NCI-H1092 (cell line): ENCODE measurements at places on chromosomes 3 and 15.
A peak's percentile ranks its signal among the peaks of the same experiment; 100 is the strongest.

DNA sequence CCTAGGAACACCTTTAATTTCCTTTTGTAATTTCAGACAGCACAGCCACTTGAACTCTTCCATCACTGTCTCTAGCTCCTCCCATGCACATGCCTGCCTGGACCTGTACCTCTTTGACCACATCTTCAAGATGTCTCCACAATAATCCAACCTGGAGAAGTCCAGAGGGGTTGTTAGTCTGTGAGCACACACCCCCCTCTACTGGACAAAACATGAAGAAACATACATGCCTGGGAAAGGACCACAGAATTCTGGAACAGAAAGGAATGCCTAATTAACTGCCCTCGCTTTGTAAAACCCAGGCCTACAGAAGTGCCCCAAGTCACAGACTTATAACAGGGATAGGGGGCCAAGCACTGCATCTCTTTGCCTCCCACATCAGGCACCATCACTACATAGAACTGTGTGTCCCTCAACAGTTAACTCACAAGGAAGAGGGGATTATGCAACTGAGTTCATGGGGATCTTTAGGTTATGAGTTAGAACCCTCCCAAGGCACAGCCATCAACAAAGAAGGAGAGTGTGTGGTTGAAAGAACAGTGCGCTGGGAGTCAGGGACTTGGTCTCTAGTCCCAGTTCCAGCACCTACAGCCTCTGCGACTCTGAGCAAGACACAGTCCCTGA, 61.7 kb downstream of the FMN1 start:
- peak; percentile 21 for DNase-seq

DNA sequence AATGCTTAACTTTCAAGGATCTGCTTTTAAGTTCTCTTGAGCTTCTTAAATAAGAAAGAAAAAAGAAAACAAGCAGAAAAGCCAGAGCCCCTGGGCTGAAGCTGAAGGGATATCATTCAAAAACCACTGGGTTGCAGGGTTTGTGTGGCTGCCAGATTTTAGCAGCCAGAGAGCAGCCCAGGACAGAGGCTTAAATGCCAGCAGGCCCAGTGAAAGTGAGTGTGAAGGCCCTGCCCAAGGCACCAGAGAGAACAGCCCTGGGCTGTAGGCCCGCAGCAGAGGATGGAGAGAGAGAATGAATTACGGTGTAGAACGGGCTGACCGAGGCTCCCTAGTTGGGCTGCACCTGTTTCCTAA, 106.3 kb upstream of the BOC start:
- no peak for DNase-seq

DNA sequence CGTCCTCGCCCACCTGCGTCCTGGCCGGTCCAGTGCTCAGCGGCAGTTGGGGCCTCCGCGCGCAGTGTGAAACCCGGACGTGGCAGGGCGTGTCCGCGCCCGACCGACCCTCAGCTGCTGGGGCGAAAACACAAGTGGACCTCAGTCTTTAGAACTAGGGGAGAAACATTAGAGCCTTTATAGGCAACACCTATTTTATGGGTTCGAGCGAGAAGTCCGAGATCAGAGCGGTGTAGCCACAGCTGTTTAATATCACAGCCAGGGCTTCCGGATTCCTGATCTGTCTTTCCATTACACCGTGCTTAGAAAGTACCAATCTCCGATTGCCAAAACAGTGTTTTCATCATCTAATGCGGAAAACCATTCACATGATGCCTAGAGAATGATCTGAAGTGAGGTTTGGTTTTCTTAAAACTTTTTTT, 506 bp downstream of the RAD51 start:
- DNase-seq, result no peak

- DNase-seq, result no peak
These were observed 497.6 kb downstream of the NTRK3 start for GRCh38 chr15:87758794-87759418.

- no peak for DNase-seq
These were observed 45.7 kb downstream of the CD86 start for GRCh38 chr3:122100591-122101463.

DNA sequence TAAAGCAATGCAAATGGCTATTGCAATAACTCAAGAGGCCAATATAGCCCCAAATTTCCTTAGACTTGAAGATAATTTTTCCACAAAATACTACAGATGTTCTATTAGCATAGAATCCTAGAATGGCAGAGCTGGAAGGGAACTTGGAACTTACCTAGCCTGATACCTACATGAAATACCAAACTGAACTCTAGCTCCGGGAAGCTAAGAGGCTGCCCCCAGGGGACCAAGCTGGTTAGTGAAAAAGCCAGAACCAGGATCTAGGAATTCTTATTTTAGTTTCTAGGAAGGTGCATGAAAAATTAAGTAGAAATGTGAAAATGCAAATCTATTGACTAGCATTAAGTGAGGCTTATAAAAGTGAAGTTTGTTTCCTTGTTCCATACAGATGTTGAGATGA, 256.0 kb upstream of the CBLB start:
- DNase-seq, result no peak

GRCh38 chr15:39942101-39942752, 8.3 kb downstream of the EIF2AK4 start:
- no peak for DNase-seq

- no peak for DNase-seq
These were observed 269.2 kb upstream of the CNTN3 start for GRCh38 chr3:74883690-74884089.
